CD4-positive, alpha-beta T cell treated with Interleukin-17A for 1 hour (primary cell): ENCODE measurements at places on chromosomes 1 and 21.

- DNase-seq, result peak; percentile 88
These were observed at the start of gene AGTRAP for GRCh38 chr1:11735854-11736745. TSS of gene AGTRAP (plus strand) at chr1:11736136. CDS start at chr1:11736209, 73 bp downstream.

DNA sequence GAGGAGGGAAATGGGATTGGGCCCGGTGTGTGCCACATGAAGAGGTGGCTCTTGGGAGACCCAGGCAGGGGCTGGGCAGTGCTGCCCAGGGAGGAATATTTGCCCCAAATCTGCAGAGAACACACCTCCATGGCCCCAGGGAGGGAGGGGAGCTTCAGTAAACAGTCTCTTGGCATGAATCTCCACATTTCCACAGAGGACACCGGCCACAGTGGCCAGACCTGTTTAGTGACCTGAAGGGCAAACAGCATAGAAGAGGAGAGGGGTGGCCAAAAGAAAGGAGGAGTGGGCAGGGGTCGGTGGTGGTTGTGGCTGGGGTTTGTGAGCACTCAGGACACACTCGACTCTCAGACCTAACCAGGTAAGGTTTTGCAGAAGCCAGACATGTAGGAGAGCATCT is 54.0 kb upstream of the IFFO2 start:
- no peak for DNase-seq

DNA sequence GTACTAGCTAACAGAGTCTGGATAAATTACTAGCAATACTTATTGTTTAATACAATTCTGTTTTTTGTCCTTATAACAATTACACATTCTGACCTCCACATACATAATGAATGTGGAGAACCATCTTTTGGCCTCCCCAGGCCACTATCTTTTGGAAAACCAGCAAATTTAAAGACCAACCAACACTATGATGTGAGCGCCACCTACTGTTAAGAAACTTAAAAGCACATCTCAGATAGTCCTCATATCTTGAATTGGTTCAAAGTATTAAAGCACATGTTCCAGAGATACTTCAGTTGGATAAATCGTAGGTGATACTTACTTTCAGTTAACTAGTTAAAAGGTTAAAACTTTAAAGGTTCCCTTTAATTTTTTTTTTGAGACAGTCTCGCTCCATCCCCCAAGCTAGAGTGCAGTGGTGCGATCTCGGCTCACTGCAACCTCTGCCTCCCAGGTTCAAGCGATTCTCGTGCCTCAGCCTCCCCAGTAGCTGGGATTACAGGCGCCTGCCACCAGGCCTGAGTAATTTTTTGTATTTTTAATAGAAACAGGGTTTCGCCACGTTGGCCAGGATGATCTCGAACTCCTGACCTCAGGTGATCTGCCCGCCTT is 29.3 kb upstream of the USP1 start:
- peak; percentile 55 for DNase-seq

GRCh38 chr1:169392406-169392805 is 24.4 kb downstream of the BLZF1 start:
- no peak for DNase-seq

GRCh38 chr1:19341201-19342061 is 29.3 kb downstream of the SLC66A1 start:
- peak; percentile 76 for DNase-seq
